ENCODE measurements at places on chromosomes 3 and 15.
A peak's percentile ranks its signal among the peaks of the same experiment; 100 is the strongest.

DNA sequence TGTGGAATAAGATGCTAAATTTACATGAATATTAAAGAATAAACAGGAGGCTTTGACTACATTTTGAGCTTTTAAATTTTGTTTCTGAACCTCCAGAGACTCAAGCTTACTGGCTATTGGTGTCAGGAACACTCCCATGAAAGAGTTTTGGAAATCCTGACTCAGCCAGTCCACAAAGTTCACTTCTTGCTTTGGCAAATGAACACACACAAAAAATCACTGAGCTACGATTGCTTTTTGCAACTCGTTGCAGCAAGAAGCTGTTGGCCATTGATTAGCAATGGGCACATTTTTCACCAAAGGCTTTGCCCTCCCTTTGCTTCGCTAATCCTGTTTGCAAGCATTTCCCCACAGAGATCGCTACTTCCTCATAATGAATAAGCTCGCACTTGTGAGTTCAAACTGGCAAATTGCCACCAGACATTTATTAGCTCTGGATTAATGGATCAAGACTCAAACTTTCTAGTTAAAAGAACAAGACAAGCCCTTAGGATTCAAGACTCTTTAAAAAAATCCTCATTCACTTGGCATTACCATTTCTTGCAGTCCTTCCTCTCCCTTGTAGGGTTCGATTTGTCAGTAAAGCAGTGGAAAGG lies 343.2 kb upstream of the ONECUT1 start:
- DNase-seq = no peak

GRCh38 chr3:30286007-30286669 lies 320.3 kb upstream of the TGFBR2 start:
- DNase-seq = peak; percentile 76

GRCh38 chr3:133949438-133949837 lies 53.8 kb upstream of the RAB6B start:
- DNase-seq = no peak

DNA sequence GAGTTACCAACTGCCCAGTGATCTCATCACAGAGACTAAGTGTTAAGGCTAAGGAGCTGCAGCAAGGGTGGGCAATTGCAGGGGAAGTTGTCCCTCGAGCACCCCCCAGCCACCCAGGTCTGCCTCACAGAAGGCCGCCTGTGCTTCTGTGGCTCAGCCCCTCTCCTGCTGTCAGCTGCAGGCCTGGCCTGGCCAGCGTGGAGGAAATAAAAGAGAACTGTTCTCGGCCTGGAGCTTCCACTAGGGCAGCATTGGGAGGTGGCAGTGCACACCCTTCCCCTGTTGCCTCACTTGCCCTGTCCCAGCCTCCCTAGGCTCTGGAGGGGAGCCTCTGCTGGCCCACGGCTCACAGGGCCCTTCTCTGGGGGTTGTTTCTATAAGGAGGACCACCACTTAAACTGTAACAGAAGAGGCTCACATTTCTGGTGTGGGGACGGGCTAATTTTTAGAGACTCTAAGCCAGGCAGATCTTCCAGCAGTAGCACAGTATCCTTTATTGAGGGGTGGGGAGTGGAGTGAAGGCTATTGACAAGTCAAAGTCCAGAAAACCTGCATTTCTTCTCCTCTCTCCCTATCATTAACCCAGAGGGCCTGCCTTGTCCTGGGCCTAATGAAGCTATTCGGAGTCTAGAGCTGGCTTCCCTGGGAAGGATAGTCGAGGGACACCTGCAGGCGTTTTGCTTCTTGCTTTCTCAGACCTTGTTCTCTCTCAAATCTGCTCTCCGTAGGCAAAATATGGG lies 75.6 kb upstream of the ADPGK start:
- no peak for DNase-seq

DNA sequence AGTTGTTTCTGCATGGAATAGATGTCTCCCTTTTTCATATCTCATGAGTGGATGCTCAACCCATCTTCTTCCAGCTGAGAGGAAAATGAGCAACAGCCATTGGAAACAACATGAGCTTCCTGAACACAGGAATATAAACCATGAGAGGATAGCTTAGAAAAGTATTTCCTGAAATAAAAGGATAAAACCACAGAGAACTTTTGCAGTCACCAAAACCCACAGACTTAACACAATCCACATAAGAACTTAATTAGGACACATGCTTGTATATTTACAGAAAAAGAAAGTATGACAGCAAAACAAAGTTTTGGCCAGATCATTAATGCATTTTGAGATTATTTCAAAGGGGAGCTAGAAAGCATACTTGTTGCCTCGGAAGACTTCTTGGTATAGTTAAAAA lies 180.5 kb upstream of the RASGRP1 start:
- peak; percentile 79 for DNase-seq

- peak; percentile 33 for DNase-seq
Observed at GRCh38 chr15:73900095-73900712, 26.1 kb upstream of the LOXL1 start.

GRCh38 chr15:98202256-98202655 lies 241.8 kb downstream of the ARRDC4 start:
- DNase-seq = no peak

GRCh38 chr3:52769786-52770455 lies 819 bp downstream of the NEK4 start:
- DNase-seq = no peak

- no peak for DNase-seq
Observed at GRCh38 chr15:37893309-37893708, 41.1 kb upstream of the TMCO5A start.

DNA sequence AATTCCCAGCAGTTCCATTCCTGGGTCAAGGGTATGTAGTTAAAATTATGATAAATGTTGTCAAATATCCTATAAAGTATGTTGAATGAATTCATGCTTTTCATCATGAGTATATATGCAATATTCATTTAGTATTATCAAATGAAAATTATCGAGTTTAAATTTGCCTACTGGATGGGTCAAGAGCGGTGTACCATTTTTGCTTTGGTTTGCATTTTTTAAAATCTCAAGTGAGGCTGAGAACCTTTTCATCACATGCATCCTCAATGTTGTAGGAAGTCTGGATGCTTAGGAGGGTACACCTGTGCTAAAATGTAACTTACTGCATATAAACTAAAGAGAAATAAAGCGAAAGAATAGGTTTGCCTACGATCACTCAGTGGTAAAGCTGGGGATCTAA lies 95.5 kb upstream of the MYO5C start:
- no peak for DNase-seq

DNA sequence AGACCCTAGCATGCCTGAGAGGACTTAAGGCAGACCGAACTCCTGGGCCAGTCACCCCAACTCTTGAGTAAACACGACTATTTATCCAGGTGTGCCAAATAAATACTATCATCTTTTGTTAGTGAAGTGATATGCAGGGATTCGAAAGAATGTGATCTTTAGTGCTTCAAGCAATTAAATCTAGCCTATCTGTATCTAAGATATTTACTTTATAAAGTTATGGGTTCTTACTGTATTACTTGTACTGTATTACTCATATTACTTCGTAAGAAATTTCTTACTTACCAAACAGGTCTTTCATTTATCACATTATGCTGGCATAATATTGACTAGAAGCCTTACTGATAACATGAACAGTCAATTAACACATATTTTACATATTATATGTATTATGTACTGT lies 211.6 kb upstream of the NECTIN3 start:
- no peak for DNase-seq

DNA sequence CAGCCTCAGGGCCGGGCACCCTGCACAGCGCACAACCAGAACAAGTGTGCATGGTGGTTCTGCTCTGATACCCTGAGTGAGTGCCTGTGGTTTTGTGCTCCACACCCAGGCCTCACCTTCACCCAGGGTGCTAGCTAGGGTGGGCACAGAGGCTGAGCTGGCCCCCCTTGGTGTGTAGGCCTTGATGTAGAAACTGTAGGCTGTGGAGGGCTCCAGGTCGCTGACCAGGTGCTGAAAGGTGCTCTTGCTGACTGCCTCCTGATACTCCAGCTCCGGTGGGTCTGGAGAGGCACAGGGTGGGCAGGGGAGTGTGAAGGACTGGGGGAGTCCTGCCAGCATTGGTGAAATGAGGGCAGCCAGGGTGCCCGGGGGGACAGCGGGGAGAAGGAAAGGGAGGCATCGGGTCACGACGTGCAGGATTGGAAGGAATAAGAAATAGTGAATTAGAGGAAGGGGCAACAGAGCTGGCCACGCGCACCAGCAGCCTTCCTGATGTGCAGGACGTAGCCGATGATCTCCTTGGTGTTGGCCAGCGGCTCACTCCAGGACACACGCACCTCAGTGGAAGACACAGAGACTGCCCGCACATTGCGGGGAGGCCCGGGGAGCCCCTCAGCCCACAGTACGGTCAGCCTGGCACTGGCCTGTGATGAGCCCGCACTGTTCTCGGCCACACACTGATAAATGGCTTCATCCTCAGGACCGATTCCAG lies 26.6 kb downstream of the RNU5B-1 start:
- no peak for DNase-seq

DNA sequence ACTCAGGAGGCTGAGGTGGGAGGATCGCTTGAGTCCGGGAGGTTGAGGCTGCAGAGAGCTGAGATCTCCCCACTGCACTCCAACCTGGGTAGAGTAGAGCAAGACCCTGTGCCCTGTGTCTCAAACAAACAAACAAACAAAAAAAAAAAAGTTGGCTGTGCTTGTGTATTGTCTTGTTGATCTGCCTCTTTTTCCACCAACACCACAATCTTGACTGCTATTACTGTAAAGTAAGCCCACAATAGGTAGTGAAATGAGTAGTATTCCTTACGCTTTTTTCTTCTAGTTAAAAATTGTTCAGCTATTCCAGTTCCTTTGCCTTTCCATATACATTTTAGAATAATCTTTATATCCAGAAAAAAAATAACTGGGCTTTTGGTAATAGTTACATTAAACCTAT lies 35.5 kb downstream of the PTH1R start:
- DNase-seq = no peak

GRCh38 chr3:8984081-8984480 lies 20.8 kb upstream of the RAD18 start:
- no peak for DNase-seq

GRCh38 chr15:78360958-78361718 lies 21.0 kb downstream of the CRABP1 start:
- no peak for DNase-seq

- DNase-seq = no peak
Observed at GRCh38 chr3:187193181-187193580, 4.1 kb upstream of the RTP1 start.

DNA sequence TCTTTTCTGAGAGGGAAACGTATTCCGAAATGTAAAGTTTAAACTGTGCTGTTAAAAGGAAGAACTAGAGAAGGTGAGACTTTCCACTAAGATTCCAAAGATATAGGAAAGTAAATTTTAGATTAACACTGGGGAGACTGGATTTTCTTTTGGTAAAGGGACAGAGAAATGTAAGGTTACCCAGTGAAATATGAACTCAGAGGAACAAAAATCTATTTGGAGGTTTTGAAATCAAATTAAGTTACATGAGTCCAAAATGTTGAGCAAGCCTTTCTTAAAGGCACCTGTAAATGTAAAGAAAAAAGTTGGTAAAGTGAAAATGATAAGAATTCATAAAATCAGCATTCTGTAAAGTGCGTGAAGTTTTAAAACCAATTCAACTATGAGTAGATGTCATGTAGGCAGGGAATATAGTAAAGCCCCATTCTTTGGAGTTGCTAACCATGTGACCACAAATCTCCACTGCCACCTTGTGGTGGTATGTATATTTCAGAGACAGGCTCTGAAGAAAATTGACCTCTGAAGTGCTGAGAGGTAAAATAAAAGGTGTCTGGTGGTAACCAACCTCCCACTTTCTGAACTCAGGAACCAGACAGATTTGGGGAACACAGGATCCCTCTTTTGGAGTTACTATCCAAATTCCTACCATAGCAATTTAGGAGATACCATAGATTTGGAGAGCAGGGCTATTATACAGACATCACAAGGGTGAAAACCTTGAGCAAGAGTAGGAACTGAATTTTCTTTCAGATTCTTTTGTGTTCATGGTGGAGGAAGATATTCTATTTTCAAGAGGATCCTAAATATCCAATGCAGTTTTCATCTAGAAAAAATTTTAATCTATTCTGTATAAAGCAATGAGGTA lies 215.3 kb downstream of the ROBO2 start:
- DNase-seq = no peak

DNA sequence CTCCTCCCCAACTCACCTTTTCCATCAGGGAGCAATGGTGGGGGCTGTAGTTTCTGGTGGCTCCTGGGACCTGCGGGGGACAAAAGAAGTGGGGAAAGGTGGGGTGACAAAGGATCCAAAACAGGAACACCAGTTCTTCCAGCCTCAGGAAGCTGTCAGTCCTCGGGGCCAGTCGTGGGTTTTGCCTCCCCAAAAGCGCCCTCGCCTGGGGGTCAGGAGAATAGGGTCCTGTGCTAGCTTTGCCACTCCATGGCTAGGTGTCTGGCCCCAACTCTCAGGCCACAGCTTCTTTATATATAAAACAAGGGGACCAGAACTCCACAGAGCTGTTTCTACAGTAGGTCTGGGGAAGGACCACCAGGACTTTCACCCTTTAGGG lies 4.0 kb downstream of the CCDC9B start:
- no peak for DNase-seq

DNA sequence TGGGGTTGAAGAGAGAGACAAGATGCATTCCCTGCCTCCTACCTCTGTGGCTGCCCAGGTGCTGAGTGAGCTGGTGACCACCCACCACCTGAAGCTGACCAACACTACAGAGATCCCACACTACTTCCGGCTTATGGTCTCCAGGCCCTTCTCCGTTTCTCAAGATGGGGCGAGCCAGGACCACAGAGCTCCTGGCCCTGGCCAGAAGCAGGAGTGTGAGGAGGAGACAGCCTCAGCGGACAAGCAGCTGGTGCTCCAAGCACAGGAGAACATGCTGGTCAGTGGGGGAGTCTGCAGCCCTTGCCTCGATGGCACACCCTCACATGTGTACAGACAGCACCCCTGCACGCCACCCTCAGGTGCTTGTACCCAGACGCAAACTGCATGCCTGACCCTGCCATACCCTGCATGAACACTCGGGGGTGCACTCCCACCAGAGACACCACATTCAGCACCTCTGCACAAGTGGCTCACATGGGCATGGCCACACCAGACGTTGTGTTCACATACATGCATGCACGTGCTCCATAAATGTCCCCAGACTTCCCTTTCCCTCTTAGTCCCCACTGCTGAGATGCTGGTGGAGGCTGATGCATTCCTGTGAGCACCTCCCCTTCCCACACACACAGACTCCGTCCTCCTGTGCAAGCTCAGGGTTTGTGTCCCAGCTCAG lies 19.0 kb downstream of the ACAA1 start:
- no peak for DNase-seq

- DNase-seq = no peak
Observed at GRCh38 chr15:88394553-88395145, 72.5 kb downstream of the MRPL46 start.

DNA sequence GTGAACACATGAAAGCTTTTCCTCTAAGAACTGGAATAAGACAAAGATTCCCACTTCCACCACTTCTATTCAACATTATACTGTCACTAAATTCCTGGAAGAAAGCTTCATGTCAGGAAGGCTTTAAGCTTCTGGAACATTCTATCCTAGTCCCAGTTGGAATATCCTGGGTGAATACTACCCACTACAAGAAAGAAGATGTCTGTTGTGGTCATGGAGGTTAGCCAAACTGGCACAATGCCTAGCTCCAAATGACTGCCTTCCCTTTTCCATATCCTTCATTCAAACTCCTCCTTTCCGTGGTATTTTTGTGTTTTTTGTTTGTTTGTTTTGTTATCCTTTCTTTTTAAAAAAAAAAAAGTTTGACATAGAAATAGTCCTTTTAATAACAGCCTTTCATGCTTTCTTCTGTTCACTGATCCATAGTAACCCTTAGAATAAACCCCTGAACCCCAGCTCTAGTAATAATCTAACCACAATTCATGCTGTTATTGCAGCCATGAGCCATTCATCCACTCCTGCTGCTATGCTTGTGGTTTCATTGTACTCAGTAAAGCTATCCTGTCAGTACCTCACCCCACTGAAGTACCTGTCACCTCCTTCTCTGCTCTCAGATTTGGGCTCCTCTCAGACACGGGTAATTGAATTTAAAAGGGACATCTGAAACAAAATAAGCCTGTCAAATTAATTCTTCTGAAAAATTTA lies 447.5 kb downstream of the IGSF11 start:
- no peak for DNase-seq
